ENCODE measurements at places on chromosomes 2 and 18.

DNA sequence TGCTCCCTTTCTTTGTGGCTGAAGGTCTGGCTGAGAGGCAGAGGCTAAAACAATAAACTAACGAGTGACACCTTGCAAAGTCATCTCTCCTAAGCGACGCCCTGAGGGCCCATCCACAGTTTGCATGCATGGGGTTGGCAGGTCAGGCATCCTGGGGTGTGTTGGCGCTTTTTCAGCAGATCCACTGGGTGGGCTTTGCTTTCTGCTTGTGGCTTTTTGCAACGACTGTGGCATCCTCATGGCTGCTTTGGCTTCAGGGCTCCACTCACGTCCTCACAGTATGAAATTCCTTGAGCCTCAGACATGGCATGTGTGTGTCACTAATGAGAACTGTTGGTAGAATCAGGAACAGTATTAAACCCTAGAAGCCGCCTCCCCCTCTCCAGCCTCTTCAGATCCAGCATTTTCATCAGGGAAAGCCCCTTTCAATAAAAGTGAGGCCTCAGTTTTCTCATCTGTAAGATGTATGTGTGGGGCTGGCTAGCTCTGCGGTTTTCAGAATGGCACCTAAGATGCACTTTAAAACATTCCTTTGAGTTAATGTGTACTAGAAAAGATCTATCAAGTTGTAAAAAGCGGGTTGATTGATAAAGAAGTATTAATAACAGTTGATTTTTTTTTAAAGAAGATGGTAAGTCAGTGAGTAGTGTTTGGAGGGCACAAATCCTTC lies 72.5 kb downstream of the SH3BP4 start:
- DNase-seq, result no peak

DNA sequence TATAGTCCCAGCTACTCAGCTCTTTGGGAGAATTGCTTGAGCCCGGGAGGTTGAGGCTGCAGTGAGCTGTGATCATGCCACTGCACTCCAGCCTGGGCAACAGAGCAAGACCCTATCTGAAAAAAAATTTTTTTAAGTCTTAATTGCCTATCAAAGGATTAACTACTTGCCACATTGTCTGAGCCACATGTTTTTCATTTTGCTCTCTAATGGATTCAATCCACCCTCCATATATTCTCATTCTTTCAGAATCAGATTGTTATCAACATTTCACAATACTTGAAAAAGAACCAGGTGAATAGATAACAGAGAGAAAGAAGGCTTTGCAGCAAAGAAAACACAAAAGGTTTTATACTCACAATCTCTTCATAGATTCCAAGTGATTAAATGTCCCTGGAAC lies 61.0 kb downstream of the PXDN start:
- DNase-seq, result no peak

DNA sequence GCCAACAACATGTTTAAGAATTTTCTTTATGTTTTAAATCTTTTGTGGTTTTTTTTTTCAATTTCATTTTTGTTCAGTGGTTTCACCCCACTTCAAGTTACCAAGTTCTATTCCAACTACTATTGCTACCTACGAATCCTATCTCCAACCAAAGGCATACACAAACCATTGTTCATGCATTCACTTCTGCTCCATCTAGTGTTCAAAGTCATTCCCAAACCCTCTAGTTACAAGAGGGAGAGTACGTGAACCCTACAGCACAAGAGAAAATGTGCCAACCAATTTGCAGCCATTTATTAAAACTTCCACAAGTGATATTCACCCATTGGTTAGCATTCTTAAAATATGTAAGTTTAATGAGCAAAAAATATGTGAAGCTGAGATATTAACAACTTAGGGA lies 295.1 kb upstream of the KYNU start:
- no peak for DNase-seq

GRCh38 chr2:70411483-70412125 lies 109.7 kb upstream of the FAM136A start:
- no peak for DNase-seq

DNA sequence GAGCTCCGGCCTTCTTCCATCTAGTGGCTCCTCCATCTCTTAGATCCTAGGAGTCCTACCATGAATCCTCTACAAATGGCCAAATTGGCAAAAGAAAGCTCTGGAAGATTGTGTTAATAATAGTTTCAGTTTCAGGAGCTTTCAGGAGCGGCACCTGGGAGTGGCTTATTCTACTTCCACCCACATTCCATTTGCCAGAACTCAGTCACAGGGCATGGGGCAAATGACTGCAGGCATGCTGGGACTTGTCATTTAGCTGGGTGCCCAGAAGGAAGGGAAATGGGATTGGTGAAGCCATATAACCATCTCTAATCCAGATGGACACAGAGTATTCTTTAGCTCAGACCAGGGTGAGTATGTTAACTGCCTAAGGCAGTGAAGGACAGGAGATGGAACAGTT lies 3.6 kb upstream of the LRATD1 start:
- DNase-seq, result no peak
